ENCODE measurements at places on chromosomes 4 and X.

DNA sequence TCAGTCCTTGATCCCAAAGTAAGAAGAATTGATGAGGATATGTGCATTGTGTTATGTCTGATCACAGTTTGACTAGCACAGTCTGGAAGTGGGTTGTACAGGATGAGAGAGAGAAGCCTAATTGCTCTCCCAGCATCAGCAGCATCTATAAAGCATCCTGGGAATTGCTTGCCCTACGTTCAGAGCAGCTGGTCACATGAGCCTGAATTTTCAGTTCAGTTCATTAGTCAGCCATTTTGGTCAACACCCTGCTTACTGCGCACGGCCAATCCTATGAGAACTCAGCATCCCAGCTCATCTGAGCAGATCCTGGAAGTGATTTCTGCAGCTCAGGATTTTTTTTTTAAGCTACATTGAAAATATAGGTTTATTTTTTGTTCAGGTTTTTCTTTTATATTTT is at the start of gene RUFY3:
Gene RUFY3, plus strand, starts transcription at position 218 of the 400 bp plus-strand sequence. CDS start 610 bp downstream, outside the sequence.
- DNase-seq: no peak

DNA sequence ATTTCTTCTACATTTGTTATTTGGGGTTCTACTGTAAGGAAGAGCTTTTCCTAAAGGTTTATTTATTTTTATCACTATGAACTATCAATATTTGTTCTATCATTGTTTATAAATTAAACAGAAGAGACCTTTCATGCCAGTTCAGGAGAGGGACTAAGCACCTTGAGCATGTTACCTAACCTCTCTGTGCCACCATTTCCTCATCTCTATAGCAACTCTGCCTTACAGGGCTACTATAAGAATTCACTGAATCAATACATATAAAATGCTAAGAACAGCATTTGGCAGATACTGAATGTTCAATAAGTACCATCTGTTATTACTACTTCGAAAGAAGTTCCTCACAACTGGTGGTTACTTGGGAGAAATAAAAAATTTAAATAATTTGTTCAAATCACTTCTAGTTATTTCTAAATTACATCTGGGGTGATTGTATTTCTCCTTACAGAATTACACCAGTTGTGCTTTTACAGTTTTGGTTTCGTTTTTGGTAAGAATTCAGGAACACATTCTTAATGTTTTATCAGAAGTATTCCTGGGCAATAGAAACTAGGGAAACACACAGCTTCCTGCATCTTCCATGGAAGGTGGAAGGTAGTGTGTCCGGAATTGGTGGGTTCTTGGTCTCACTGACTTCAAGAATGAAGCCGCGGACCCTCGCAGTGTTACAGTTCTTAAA is 32.9 kb downstream of the EREG start:
- no peak for DNase-seq

DNA sequence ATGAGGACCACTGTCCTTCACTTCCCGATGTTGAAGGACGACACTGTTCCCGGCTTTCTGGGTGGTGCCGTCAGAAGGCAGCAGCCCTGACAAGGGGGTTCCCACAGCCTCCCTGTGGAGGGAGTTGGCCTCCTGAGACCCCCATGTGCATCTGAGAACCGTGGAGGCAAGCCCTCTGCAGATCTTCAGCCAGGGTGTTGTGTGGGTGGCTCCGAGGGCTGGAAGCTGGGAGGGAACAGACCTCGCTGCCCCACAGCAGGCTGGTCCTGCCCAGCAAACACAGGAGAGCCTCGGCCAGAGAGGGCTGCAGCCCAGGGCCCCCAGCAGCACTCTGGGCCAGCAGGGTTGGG is 16.2 kb downstream of the DGKQ start:
- DNase-seq: no peak

DNA sequence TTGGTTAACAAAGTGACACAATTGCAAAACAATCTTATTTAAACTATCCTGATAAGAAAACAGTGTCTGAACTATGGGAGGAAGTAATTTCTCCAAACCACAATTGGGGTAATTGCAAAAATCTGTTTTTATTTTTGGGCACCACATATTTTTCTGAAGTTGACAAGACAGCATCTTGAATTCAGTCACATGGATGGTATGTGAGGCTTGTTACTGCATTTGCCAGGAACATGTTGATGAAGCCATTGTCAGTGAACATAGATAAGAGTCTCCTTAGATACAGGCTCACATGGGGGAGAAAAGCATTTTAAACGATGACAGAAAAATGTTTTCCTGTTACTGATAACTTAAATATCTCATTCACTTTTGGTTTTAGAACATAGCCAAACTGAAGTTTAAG is 5.5 kb upstream of the USP53 start:
- no peak for DNase-seq

DNA sequence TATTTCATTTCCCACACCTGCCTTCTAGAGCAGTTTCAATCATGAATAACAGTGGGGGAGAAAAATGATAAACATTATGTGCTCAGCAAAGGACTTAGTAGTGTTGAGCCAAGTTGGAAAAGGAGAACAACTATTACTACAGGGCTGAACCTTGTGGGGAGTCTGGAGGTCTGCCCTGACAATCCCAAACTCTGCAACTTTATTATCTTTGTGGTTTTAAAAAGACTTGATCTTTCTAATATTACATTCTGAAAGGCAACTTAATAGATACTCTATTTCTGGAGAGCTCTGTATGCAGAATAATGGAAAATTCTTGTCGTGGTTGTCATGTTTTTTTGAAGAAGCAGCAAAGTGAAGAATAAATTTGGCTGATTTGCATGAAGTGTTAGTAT is 116.1 kb downstream of the SPCS3 start:
- DNase-seq: no peak

- DNase-seq: no peak
These were observed 37.5 kb upstream of the MAOA start for GRCh38 chrX:43618366-43619205.

DNA sequence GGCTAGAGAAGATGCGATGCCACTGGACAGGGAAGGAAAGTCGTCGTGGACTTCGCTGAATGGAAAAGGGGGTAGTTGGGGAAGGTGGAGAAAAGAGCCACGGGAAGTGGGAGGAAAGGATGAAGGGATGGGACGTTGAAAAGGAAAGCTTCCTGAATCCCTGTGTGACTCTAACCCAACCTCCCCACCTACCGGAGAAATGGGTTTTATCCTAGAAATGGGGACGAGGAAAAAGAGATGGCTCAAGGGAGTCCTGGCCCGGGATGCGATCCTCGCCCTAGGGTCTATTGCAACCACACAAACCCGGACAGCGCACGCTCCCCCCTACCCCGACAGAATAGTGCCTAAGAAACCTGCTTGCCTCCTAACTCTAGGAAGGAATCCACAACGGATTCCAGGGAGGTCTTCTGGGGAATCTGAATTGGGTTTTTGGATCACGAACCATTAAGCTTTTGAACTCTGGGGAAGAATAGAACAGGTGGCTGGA is 738 bp upstream of the TSPAN5 start:
- DNase-seq: no peak

DNA sequence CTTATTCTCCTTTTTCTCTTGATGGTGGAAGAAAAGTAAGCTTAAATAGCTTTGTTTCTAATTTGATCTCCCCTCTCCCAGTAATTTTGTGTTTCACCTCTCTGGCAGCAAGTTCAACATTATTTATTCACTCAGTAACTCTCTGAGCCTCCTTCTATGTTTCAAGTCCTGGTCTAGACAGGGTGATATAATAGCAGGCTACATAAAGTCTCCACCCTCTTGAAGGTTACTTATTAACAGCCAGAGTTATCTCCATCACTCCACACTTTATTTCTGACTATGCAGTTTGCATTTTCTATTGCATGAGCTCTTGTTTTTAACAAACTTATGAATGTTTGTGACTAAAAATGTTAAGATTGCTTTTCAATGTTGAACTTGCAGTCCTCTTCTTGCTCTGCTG is 17.8 kb upstream of the ANOS1 start:
- DNase-seq: no peak

DNA sequence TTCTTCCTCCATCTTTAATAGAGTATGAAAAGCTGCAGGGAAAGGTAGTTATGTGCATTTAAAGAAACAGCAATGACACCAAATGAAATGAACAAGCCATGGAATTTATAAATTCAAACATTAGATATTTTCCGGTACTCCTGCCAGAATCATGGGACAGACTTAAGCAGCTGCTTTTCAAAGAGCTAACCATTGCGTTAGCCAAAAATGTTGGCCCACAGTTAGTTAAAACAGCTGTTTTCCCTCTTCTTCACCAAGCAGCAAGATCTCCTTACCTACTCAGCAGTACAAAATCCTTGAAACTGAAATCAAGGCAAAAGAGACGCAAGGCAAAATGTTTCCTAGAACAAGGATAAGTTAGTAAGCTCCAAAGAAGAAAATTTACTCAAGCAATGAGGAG is 64.0 kb downstream of the MANBA start:
- no peak for DNase-seq

DNA sequence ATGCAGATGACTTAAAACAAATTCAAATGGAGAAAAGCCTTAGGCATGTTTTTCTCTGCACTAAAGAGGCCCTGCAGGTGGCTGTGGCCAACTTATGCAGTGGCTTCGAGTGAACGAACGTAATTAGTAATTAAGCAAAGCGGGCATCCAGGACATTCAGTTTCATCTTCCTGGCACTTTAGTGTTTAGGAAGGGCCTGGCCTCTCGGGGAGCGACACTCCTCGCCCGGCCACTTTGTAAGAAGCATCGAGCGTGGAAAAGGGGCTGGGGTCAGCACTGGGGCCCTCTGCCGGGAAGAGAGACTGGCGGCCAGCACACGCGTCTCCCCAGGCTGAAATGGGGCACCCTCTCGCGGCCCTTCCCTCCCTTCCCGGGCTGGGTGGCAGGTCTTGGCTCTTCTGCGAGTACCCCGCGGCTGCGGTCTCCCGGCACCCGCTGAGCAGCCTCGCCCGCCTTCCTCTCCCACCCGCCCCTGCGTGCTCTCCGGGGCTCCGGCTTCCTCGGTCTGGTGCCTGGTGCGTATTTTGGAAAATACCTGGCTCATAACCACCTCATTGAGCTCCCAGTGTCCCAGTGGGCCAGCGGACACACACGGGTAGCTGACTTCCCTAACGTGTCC is 677 bp upstream of the CYP4V2 start:
- DNase-seq: no peak

DNA sequence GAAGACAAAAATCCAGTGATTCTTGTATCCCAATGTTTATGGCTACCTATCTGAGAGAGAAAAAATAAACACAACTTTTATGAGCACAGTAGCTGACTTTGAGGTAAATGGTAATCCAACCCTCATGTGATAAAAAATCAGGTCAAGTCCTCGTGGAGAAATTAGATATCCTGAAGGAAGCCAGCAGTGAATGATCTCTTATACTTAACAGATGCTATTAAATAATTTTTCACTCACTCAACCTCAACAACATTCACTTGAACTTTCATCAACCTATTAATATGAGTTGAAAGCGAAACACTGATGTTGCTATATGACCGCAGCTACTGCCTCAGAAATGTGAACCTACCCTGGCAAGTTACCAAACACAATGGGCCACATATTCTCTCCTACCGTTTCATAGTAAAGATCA is 105.4 kb downstream of the GPC3 start:
- DNase-seq: no peak

DNA sequence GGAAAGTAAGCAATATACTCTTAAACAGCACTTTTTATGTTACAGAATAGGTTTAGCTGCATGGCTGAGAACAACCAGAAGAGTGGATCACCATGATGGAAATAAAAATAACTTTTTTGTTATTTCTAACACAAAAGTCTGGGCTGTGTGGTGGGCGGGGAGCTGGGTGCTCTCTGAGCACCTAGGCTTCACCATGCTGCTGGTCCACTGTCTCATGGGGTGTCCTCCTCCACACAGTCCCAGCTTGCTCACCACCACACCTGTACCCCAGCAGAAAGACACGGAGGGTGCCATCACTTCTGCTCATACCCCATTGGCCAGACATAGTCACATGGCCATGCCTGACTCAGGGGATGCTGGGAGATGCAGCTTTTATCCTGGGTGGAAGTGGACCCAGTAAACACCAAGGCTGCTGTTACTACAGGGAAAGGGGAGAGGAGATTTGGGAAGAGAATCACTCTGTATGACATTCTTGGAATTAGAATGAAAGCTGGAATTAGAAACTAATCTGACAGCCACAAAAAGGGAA is 45.0 kb downstream of the CPZ start:
- no peak for DNase-seq

GRCh38 chrX:39809331-39809730 is 288.4 kb downstream of the BCOR start:
- no peak for DNase-seq

Measured in left cardiac atrium (tissue), 4 donors.